MV-4-11 (cell line): ENCODE measurements at places on chromosomes 1 and 21.

DNA sequence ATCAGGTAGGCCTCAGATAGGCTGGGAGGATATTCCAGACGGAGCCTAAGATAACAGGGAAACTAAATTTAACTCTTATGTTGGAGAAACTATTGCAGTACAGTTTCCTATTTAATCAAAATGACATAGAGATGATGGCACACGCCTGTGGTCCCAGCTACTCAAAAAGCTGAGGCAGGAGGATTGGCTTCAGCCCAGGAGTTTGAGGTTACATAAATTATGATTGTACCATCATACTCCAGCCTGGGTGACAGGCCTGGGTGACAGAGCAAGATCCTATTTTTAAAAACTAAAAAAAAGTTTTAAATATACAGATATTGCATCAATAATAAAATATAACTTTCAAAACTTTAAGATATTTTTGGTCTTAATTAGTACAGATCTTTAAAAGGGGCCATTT, 25.2 kb upstream of the TAL1 start:
- no peak for DNase-seq

DNA sequence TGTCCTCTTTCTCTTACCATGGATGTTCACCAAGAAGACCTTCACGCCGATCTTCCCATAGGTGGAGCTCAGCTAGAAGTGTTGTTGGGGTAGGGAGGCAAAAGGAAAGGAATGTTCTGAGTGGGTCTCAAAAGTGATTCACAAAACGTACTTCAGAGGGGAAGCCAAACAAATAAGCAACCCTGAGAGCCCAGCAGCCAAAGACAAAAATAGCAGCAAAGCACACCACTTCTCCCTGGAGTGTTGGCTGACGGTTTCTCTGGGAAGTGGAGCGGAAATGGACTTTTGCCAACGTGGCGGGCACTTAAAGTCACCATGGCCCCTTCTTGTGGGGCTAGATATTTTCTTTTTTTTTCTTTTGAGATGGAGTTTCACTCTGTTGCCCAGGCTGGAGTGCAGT, 23.1 kb downstream of the SLC26A9 start:
- peak; percentile 36 for DNase-seq

- no peak for DNase-seq
These were observed at the start of gene CCDC27 for GRCh38 chr1:3752400-3752945. TSS of gene CCDC27 (plus strand) at chr1:3752450. CDS start at chr1:3752482, 32 bp downstream.

- DNase-seq, result no peak
These were observed 44.7 kb downstream of the CAPN2 start for GRCh38 chr1:223756806-223757700.

DNA sequence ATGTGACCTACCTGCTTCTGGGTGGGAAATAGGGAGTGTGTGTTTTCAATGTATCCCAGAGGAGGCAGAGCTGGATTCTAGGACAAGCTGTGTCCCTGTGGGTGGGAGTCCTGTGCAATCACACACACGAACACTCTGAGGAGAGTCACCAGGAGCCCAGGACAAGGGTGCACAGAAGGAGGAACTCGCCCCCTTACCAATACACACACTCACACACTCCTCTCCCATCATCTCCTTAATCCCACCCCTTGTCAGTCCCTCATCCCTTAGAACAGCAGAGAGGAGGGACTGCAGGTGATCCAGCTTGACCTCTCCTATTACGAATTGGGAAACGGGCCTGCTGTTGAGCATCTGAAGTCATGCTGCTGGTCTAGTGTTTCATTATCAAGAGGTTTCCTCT, 8.5 kb upstream of the MYBPHL start:
- no peak for DNase-seq

- DNase-seq, result peak; percentile 39
These were observed 132.6 kb downstream of the ETS2 start for GRCh38 chr21:38938343-38938742.

GRCh38 chr1:156676114-156676819, 940 bp downstream of the NES start:
- no peak for DNase-seq

DNA sequence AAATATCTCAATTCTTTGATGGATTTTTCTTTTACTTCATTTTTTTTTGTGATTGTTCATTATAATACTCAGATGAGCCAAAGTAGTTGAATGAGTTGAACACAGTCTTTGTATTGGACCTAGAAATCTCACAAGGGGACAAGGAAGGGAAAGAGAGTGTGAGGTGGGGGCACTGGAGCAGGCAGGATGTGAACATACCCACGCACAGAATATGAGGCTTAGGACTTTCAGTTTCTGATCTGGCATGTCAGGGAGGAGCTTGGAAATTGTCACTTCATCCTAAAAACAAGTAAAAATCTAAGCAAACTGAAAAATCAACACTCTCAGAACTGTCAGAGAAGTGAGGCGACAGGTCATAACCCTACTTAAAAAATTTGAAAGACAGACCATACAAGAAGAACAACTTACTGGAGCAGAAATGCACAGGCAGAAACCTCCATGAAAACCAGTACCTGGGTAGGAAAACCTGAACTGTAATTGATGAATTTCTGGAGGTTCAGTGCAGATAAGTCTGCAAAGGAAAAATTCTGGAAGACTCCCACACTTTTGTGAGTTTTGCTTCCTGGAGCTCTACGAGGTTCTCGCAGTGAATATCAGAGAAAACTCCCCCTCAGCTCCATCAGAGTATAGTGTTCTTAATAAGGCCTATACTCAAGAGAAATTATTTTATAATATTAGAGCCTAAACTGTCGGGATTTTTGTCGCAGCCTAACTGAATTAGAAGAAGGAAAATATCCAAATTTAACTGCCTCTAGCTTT, 3.6 kb upstream of the PTGS2 start:
- no peak for DNase-seq
